GM23248 (cell line): ENCODE measurements at places on chromosomes 2 and 18. TPM values are rescaled to one million over a fixed set of nuclear protein-coding genes. Genes with fewer than 3 reads are reported as not detected.

- DNase-seq, result peak; percentile 67
Measured at GRCh38 chr2:25078170-25079049, 36.5 kb downstream of the EFR3B start.

DNA sequence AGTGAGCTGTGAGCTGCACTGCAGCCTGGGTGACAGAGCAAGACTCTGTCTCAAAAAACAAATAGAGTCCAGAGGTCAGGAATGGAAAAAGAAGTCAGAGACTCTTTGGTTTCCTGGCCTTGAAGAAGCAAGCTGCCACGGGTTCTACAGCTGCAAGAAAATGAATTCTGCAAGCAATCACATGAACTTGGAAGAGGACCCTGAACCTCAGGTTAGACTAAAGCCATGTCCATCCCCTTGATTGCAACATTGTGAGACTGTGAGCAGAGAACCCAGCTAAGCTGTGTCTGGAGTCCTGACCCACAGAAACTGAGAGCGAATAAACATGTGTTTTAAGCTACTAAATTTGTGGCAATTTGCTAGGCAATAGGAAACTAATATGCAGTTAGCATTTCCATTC, 12.9 kb upstream of the MIB1 start:
- no peak for DNase-seq

DNA sequence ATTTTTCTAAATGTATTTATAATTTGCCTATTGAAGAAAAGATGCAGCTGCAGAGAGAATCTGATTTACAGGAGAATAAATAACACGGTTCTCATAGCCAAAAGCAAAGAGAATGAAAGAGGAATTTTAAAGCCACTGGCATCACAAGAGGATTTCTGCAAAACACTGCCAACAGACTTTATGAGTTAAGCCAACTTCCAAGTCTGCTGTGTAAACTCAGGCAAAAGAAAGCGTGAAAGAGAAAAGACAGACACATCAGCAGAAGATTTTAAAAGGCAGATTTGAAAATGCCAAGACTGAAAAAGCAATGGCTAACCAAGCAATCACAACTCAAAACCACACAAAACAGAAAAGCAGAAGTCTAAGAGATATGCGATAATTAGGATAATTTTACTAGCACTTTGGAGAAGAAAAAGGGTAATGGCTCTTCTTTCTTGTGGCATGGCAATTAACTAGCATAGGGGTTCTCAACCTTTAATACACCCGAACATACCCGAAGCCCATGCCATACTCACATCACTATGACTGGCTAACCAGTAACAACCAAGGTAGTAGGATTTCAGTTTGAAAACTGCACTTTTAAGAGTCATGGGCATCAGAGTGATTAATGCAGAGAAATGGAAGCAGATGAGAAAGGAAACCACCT, 4.9 kb downstream of the DARS1 start:
- no peak for DNase-seq

DNA sequence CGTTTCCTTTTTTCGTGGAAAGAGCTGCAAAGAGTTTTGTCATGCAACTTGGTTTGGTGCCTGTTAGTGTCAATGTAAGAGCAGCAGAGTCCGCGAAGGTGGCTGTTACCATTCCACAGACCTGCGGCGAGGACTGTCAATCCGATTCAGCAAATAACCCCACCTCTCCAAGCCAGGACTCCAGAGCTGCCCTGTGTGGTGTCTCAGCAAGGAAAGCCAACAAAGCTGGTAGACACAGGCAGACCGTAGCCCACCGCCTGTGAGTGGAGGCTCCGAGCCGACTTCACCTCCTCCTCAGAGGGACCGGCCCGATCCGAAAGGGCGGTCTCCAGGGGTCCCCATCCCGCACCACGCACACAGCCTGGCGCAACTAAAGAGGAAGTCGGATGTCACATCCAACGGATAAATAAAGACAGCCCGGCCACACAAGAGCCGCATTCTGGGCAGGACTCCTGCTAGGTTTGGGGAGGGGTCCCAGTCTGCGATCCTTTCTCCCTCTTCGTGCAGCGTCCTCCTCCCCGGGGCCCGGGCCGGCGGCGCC, 819 bp downstream of the ANKRD44 start:
- DNase-seq, result peak; percentile 33

DNA sequence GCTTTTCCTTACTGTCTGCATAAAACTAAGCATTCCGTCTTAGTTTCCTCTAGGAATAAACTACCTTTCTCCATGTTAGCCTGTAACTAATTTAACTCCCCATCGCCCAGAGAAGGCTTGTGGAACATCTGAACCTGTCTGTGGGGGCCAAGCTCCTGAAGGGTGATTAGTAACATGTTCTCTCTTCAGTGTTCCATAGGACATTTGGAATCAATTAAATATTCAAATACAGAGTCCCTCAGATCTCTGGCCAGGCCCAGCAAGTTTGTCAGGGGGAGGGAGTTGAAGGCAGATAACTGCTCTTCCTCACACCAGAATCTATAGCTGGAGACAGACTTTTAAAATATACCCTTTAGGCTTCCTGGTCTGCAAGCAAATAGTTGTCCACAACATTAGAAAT, 8.8 kb downstream of the RDH14 start:
- DNase-seq, result peak; percentile 16

DNA sequence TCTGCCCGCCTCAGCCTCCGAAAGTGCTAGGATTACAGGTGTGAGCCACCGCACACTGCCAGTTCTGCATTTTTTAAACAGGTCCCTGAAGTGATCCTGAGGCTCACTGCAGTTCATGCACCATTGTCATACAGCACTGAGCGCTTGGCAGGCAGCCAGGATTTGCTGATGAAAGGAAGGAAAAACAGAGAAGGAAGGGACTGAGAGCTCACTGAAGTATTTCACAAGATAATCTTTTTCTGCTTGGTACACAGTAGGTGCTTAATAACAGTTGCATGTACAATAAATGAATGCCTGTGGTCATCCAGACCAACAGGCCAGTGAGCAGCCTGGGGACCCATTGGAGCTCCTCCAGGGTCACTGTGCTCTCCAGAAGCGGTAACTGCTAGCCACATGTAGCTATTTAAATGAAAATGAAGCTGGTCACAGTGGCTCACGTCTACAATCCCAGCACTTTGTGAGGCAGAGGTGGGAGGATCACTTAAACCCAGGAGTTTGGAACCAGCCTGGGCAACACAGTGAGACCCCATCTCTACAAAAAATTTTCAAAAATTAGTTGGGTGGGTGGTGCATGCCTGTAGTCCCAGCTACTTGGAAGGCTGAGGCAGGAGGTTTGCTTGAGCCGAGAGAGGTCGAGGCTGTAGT, 33.1 kb upstream of the SMAD7 start:
- peak; percentile 38 for DNase-seq

DNA sequence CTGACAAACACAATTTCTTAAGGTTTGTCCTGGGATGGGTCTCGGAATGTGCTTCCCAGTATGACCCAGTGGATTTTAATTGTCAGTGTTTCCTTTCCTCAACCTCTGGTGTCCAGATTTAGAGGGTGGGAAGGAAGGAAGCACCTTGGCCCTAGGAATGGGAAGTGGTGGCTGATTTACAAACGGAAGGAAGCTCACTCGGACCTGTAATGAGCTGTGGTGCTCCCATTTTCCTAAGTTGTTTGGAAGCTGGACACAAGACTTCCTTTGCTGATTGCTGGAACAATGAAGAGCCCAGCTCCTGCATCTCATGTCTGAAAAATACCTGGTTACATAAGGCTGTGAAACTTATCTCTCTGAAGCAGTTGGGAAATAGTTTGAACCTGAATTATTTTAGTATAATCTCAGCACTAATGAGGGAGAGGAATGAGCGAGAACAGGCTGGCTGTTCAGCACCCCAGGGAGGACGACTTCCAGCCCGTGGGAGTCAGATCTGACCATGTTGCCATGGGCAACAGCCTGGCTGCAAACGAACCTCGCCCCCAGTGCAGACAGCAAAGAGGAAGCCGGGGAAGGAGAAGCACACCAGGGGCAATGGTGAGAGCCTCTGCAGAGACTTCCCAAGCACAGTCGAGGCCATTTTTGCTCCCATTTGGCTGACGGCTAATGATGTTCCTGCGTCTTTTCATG, 74.4 kb upstream of the ASB18 start:
- peak; percentile 50 for DNase-seq

DNA sequence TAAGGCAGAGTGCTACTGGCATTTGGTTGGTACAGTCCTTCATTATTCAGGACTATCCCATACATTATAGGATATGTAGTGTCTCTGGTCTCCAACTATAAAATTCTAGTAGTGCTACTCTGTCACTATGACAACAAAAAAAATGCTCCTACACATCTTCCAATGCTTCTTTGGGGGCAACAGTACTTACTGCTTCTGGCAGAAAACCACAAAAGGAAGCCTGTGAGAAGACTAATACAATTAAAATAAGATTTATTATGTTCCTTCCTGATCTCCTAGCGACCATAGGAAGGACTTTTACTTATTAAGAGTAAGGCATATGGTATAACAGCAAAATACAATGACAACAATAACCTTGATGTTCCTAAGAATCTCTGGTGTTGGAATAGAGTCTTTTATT, 48.4 kb upstream of the CPO start:
- no peak for DNase-seq

- no peak for DNase-seq
Measured at GRCh38 chr2:6995391-6996097, 78.3 kb downstream of the RNF144A start.

Gene LOXHD1
- total RNA-seq, result not detected in 2 replicates

Gene CRYBA2
- total RNA-seq, result not detected in 2 replicates

Gene SYT4
- not detected in 2 replicates for total RNA-seq

Gene LYPD6B
- total RNA-seq, result 3.9 and 6.8 TPM in 2 replicates

Gene FAM117B
- 0.51 and 1.2 TPM in 2 replicates for total RNA-seq

Gene TRABD2A
- 5.0 and 5.7 TPM in 2 replicates for total RNA-seq

Gene PDE1A
- total RNA-seq, result 1.9 and 16.3 TPM in 2 replicates
